Epithelial cell of esophagus (primary cell): ENCODE measurements at places on chromosomes 1 and 21.
A peak's percentile ranks its signal among the peaks of the same experiment; 100 is the strongest.

GRCh38 chr1:8378981-8379470 lies 61.1 kb downstream of the SLC45A1 start:
- no peak for DNase-seq

DNA sequence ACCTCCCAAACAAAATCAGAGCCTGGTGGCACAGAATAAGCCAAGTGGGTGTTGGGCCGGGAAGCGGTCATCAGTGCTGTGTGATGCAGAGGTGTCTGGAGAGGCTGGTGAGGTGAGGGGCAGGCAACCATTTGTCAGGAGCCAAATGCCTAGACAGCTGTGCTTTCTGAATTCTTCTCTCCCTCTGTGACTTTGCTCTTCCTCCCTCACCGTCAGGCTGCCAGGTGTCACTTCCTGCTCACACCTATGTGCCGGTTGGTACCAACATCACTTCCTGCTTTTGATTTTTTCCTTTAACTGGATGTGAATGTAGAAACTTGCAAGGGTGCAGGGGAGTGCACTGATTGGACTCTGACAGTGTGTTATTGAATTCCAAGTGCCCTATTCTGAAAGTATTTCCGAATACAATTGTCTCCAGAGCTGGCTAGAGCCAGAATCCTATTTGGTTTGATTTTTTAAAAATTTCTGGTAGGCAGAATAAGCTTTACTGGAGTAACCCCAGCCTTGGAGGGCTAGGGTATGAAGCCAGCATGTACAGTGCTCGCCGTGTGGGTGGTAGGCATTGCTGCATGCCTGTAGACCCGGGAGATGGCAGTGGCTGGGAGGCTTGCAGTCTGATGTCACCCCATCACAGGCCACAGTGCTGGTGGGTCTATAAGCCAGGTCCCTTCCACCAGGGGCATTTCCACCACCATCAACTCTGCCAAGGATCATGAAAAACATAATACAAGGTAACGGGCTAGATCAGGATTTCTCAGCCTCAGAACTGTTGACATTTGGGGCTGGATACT lies 210.9 kb downstream of the KAZN start:
- no peak for DNase-seq

DNA sequence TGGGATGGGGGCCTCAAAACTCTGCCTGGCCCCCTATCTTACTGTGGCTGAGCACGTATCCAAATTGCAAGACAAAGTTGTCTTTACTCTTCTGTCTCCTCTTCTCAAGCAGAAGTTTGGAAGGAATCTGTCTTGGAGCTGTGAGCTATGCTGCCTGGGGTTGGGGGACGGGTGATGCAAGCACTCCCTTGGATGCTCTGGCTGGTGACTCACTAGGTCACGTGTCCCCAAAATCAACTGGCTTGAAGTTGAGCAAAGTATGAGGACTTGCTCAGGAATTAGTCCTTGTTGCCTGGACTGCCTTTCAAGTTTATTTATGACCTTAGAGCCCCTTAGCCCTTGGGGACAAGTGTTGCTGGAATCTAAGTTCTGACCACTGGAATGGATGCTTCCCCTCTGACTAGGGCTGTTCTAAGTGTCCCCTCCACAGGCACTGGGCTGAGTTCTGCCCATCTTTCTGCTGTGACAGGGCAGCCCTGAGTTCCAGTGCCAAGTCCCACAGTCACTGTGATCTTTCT lies 269.5 kb downstream of the HHAT start:
- DNase-seq: peak; percentile 87

GRCh38 chr1:214514032-214514818 lies 37.2 kb downstream of the PTPN14 start:
- no peak for DNase-seq

DNA sequence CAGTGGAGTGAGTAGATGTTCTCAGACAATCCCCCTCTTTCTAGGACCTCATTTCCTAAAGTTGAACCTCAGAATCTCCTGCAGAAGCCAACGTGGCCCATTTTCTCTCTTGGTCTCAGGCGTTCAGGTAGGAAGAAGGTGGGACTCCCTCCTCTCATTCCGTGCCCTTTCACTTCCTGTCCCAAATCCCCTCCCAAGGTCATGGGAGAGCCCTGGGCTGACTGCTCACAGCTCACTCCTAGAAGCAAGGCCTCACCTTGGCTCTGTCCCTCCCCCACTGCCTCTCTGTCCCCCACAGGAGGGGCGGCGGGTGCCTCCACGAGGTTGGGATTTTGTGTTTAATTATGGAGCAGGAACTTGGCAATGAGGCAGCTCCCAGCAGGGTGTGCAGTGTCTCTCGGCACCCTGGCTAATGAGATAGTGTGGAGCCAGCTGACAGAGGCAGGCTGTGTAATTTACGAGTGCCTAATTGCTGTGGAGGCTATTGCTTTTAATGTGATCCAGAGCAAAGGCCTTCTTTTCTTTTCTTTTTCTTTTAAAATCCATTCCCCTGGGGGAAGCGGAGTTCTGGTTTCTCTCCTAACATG lies 9.1 kb upstream of the CDK18 start:
- no peak for DNase-seq

DNA sequence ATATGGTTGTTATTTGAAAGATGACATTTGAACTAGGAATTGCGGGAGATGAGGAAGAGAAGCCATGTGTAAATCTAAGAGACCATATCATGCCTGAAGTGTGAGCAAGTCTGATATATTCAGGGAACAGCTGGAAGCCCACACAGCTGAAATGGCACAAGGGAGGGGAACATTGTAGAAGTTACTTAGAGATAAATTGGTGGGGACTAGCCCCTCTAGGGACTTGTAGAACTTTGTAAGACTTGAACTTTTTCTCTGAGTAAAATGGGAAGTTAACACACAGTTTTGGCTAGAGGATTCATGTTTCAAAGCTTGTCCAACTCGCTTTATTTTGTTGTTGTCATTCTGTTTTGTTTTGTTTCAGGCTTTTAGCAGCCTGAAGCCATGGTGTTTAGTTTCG lies 216.4 kb downstream of the FMN2 start:
- no peak for DNase-seq
